Fibroblast of skin of right quadriceps (primary cell): ENCODE measurements at places on chromosomes 5 and 9.

GRCh38 chr5:150295172-150295634 is 5.6 kb upstream of the CAMK2A start:
- DNase-seq: no peak

GRCh38 chr9:34124099-34124498 is 2.4 kb downstream of the DCAF12 start:
- DNase-seq: no peak

- no peak for DNase-seq
Observed at GRCh38 chr9:123861086-123861755, 68.7 kb downstream of the DENND1A start.

GRCh38 chr5:75214928-75215327 is 21.8 kb downstream of the ANKRD31 start:
- no peak for DNase-seq

- peak; percentile 18 for DNase-seq
Observed at GRCh38 chr9:89410641-89411350, 87.1 kb downstream of the SEMA4D start.

DNA sequence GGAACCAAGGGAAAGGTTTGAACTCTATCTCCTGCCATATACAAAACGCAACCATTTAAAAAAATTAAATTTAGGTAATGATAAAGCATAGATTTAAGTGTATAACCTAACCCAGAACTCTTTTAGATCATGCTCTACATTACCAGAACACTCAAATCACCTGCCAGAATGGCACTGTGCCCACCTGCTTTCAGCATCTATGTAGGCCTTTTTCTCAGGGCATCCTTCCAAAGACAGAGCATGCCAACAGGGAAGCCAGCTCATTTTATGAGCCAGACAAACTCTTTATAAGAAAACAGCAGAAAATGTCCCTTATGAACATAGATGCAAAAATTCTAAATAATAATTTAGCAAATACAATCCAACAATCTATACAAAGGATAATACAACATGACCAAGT is 47.9 kb upstream of the SMAD5 start:
- DNase-seq: no peak

DNA sequence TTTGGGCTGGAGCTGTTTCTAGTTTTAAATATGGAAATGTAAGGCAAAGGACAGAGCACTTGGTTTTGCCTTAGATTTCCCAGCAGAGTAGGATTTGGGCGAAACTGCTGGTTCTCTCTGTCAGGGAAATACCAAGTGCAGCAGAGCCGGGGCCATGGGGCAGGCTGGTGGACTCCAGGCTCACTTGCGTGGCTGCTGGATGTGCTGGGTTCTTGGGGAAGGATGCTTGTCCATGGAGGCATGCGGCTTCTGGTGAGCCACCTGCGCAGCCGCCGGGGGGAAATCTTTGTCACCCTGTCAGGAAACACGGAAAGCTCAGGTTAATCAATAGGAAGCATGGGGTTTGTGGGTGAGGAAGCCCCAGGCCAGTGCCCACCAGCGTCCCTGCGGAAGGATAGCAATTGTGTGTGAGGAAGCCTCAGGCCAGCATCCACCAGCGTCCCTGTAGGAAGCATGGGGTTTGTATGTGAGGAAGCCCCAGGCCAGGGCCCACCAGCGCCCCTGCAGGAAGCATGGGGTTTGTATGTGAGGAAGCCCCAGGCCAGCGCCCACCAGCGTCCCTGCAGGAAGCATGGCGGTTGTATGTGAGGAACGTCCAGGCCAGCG is 80.1 kb downstream of the DAP start:
- DNase-seq: no peak
